ENCODE measurements at places on chromosomes 4 and X.

- DNase-seq: no peak
Observed at GRCh38 chr4:1205586-1206298, 33.4 kb upstream of the SPON2 start.

GRCh38 chr4:104128850-104129213 lies 365.9 kb downstream of the CXXC4 start:
- DNase-seq: no peak

GRCh38 chr4:145716661-145717200 lies 36.8 kb downstream of the C4orf51 start:
- DNase-seq: no peak

DNA sequence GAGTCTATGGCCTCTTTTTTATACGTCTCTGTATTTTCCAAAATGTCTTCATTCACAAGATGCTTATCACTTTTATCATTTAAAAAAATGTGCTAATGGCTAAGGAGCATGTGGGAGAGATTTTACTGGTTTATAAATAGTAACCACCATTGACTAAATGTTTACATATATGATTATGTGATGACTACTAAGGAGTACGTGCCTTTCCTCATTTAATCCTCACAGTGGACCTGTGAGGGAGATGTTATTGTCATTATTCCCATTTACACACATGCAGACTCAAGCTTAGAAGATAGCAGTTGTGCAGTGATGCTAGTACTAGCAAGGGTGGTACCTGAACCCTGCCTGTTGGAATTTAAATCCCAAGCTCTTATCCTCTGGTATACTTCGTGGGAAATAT lies 2.4 kb downstream of the SRD5A3 start:
- no peak for DNase-seq

DNA sequence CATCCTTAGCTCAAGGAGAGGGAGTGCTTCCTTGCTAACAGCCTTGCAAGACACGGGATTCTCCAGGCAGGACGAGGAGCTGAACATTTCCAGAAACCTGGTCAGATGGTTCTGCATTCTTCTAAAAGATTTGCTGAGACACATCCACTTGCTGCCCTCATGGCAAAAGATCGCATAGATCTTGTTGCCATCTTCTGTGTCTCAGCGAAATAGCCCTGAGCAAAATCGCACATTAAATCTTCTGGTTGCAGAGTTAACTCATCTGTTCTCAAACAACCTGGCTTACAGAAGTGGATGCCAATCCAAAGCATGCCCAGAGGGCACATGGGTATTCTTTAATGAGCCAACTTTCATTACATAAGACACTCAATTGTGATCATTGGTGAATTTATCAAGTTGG lies 167.5 kb downstream of the PRKX start:
- DNase-seq: no peak

DNA sequence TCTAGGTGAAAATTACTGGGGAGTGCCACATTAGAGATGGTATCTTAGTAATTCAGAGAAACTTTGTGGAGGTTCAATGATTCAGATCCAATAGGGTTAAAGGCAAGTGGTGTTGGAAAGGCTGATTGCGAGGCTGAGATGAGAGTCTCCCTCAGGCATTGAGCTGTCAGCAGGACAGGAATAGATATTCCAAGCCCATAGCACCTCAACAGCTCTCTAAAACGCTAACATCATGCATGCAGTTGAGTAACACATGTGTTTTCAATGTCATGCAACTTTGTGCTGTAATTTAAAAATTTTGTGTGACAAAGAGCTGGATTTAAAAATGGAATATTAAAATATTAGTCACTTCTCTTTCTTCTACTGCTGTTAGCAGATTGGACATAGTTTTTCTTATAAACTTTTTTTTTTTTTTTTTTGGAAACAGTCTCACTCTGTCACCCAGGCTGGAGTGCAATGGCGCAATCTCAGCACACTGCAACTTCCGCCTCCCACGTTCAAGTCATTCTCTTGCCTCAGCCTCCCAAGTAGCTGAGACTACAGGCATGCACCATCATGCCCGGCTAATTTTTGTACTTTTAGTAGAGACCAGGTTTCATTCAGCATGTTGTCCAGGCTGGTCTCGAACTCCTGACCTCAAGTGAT lies 173.5 kb upstream of the C1QTNF7 start:
- no peak for DNase-seq

DNA sequence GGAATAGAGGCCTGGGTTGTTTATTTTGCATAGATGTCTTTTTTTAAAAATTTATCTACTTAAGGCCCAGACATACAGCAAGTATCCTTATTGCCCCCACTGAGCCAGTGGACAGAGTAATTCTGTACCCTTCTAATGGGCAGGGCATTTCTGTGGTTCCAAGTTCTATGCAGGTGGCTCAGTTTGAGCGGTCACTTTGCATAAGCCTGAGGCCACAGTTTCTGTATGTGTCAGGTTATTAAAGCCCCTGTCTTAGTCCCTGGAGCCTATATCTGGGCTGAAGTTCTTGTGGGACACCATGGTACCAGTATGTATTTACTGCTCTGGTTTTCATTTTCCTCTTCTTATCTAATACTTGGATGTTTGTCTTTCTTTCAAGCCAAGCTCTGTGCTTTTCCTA lies 168.8 kb downstream of the MID1IP1 start:
- no peak for DNase-seq

- no peak for DNase-seq
Observed at GRCh38 chr4:53009824-53010223, 147.7 kb downstream of the RASL11B start.

DNA sequence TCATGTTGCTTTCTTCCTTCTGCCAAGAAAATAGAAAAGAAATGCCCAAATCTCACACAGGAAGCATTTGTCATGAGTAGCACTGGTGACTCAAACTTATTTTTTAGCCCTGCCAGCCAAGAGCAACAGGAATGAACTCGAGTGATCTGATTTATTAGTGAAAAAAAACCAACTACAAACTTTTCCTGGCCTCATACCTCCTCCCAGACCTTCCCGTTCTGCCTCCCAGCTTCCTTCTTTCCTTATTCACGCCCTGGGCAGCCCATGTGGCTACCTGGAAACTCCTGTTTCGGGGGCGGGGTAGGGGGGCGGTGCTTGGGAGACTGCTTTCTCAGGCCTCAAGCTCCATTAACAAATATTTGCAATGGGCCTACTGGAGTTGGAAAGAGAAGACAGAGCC lies 178.5 kb downstream of the NHS start:
- DNase-seq: no peak

GRCh38 chr4:83731609-83732008 lies 195.7 kb downstream of the GPAT3 start:
- no peak for DNase-seq

DNA sequence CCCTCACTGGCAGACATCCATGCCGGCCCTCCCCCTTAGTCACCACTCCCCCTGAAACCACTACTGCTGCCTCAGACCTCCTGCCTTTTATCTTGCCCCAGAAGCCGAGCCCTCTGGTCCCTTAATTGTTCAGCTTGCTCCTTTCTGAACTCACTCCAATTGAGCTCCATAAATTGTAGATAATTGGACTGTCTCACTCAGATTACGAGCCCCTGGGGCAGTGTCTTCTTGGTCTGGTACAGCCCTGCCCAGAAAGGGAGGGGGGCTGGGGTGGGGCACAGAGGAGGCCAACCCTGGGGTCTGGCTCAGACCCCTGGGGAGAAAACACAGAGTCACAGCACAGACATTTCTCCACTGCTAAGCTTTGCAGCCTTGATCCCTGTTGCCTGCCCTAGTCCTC lies 39.4 kb downstream of the NALF2 start:
- no peak for DNase-seq

GRCh38 chrX:30949554-30949953 lies 60.5 kb upstream of the TAB3 start:
- no peak for DNase-seq

- DNase-seq: no peak
Observed at GRCh38 chr4:2260344-2261109, 1.4 kb downstream of the MXD4 start.

DNA sequence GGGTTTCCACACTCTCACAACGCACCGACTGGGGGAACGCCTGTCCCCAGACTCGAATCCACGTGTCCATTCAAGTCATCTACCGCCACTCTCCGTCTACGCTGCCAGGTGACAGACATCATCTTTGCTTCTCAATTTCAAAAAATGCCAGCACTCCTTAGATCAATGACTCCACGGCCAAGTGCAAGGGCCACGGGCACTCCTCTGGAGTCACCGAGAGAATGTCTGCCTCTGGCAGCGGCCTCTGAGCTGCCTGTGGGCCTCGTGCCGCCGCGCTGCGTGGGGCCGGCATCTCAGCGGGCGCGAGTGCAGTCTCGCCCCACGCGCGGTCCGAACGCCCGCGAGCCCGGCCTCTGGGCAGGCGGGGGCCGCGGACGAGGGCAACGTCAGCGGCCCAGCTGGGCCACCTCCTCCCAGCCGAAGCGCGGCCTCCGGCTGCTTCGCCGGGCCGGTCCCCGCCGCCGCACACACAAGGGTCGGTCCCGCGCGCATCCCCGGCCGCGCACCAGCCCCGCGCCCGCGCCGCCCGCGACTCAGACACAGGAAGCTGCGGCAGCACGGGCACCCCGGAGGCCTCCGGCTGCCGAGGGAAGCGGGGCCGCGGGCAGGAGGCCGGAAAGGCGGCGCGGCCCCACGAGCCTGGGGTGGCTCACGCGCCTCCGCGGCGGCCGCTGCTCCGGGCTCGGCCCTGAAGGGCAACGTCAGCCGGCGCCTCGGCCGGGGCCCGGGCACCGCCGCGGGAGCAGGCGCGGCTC lies 450 bp downstream of the ACSL1 start:
- DNase-seq: peak; percentile 4

GRCh38 chr4:177251237-177251636 lies 58.4 kb upstream of the NEIL3 start:
- DNase-seq: no peak

DNA sequence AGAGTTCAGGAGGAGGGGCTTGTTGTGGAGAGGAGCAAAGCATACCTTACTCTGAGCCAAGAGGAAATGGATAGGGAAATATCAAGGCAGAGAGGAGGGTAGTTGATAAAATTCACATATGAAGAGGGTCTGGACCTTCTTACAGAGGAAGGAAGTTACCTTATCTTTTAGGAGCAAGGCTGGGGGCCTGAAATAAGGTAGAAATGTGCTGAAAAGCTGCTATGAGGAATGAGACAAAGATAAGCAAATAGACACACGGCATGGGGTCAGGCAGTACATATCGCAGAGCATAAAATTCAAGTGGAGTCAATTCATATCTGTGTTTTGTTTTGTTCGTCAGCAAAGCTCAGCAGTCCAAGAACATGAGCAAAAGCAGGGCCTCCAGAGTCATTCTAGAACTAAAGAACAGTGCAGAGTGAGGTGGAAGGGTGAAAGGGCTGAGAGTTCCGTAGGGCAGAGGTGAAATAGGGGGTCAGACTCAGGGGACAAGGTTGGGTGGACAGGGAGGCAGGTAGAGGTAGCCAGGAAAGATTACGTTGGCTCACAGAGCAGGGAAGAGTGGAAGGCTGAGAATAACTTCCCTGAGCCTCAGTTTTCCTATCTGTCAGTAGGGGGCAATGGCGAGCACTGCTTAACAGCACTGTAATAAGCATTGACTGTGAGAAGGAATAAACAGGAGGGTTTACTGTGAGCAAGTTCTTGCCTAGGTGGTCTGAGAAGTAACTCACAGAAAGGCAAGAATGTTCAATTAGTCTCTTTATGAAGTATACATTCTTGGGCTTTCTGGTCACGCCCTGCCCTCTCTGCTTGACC lies 9.2 kb downstream of the VSIG4 start:
- DNase-seq: no peak

- no peak for DNase-seq
Observed at GRCh38 chrX:40021647-40022046, 76.1 kb downstream of the BCOR start.

DNA sequence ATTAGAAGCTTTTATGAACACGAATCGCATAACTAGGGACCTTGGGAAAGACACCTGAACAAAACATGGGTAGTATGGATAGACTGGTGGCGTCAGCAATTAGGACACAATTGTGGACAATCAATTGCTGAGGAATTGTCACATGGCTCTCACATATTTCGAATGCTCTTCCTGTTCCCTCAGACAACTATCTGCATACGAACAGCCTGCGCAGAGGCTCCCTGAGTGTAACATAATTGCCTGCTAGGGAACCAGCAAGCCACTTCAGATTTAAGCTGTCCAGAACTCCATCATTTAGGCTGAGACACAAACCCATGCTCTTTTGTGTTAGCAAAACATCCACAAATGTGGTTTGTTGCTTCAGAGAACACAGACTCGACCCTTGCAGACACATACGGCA lies 160.8 kb downstream of the MGST2 start:
- no peak for DNase-seq

GRCh38 chr4:86117705-86118302 lies 242.0 kb downstream of the MAPK10 start:
- DNase-seq: no peak

DNA sequence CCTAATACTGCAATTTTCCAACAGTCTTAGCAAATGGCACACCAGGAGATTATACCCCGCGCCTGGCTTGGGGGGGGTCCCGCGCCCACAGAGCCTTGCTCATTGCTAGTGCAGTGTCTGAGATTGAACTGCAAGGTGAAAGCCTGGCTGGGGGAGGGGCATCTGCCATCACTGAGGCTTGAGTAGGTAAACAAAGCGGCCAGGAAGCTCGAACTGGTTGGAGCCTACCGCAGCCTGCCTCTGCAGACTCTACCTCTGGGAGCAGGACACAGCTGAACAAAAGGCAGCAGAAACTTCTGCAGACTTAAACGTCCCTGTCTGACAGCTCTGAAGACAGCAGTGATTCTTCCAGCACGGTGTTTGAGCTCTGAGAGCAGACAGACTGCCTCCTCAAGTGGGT lies 172.8 kb upstream of the NAP1L5 start:
- no peak for DNase-seq

DNA sequence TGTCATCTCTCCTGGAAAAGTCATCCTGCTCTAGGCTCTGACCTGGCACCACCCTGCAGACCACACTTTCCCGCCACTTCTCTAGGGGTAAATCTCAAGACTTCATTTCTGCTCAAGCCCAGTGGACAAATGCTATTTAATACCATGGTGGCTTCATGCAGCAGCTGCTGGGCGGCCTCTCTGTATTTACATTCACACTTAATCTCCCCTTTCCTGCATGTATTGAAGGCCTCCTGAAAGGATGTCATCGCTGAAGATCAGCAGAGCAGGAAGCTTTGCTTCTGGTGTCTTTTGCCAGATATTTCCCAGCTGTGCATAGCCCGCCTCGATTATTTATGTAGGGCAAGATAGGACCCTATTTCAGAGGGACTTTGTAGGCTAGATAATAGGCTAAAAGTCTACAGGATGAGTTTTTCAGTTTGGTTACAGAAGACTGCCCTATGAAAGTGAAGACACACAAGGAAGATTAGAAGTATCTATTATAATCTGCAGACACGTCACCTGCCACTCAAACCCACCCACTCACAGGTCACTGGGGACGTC lies 17.2 kb downstream of the PROM1 start:
- DNase-seq: no peak

- no peak for DNase-seq
Observed at GRCh38 chrX:153482376-153483015, 12.1 kb upstream of the HAUS7 start.
